SJSA1 (cell line): ENCODE measurements at places on chromosomes 7 and 10.

GRCh38 chr7:21044384-21044783 is 257.7 kb upstream of the SP8 start:
- no peak for DNase-seq

- no peak for DNase-seq
Measured at GRCh38 chr7:12643001-12643643, 44.3 kb upstream of the ARL4A start.

- no peak for DNase-seq
Measured at GRCh38 chr7:46007194-46007593, 86.1 kb upstream of the IGFBP3 start.

GRCh38 chr10:43842072-43842471 is 193.4 kb upstream of the ZNF32 start:
- DNase-seq, result no peak

GRCh38 chr7:53422291-53422690 is 386.9 kb downstream of the POM121L12 start:
- DNase-seq, result no peak

DNA sequence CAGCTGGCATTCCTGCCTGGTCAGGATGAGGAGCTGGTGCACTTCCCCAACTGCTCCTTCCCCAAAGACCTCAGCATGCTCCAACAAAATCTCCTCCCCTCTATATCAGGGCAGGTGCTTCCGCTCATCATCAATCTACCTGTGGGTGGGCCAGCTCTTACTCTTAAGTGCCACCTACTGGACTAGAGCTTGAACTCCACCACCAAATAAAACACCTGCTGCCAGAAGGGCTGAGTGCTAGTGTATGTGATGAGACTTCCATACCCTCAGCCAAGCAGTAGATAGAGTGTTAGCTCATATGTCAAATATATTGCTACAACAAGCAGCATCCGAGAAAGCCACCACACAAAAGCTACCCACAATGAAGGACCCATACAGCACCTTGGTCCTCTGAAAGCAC is 264.3 kb downstream of the RNLS start:
- DNase-seq, result no peak

- peak; percentile 45 for DNase-seq
Measured at GRCh38 chr7:142854372-142855113, at the start of gene EPHB6. Gene EPHB6, plus strand, starts transcription at chr7:142855076. Its CDS starts 8,152 bp downstream, at chr7:142863228.

GRCh38 chr10:47282005-47282656 is 17.9 kb upstream of the GDF10 start:
- no peak for DNase-seq

DNA sequence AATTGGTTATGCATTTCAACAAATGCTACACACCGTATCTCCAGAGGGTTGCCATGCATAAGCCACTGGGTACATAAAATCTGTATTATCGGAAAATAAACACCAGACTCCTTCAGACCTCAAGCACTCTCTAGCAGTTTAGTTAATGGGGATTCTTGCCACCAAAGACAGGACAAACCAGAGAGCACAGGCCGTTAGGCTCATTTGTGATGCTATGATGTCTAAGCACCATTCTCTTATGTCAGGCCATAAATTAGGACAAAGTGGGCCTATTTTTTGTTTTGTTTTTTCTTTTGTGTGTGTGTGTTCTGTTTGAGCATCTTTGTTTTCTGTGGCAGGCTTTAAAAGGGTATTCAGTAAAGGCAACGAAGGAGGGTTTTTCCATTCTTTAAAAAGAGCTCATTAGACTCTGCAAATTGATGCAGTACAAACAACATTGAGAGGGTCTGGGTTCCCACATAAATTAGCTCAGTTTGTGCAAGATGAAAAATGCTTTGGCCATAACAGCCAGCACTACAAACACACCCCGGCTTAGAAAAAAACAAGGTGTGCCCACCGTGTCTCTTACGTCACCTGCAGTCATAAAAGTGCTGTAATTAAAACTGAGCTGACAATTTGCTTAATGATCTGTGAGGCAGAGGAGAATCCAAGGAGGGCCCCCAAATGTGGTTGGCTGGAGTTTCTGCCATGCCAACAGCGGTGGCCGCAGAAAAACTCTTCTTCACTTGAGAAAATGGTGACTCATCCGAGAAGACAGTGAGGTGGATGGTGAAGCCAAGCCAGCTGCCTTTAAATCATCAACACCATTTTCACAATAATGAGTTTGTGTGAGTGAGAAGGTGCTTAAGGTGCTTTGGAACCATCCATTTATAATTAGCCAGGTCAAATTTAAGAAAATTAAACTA is 297.9 kb downstream of the GATA3 start:
- no peak for DNase-seq

DNA sequence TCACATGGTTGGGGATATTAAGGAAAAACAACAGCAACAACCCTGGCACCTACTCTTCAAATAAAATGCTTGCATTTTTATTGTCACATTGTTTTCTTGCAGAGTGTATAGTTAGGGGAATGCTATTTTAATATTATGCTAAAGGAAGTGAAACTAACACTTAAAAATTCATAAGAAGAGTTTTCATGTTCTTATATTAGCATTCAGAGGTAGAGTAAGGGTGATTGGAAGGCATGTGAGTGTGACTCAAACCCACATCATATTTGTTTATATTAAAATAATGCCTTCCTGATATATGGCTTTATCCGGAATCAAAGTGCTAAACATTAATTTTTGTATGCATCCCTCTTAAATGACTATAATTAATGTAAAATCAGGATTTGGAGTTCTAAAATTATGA is 59.8 kb upstream of the TES start:
- DNase-seq, result no peak

- no peak for DNase-seq
Measured at GRCh38 chr10:113967126-113967525, 76.5 kb upstream of the ADRB1 start.

DNA sequence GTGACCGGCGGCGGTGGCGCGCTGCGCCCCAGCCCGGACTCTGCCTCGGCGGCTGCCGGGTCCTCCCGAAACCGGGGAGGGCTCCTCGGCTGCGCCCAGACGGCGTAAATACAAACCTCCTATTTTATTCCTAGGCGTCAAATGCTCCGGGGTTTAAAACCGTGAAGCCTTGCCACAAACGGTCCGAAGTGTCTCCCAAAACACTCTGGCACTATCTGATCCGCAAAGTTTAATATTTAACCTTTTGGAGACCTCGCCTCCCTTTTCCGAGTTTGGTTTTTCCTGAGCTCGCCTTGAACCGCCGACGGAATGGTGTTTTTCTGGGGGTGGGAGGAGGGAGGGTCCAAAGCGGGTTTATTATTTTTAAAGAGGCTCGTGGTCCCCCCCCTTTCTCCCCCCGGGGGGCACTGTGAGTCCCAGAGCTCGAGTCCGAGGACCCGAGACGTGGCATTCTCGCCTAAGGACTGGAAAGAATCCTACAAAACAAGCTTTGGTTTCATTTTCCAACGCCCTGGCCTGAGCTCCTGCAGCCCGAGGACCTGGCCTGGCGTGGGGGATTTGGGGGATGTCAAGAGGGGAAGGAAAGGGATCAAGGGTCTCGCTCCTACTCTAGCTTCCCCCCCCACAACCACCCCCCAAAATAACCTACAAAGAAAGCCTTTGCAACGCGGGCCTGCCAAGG is 1.8 kb downstream of the TNRC18 start:
- peak; percentile 76 for DNase-seq

GRCh38 chr7:20021831-20022230 is 195.4 kb downstream of the MACC1 start:
- DNase-seq, result no peak
